NCI-H510A treated with DMSO at 0.1 percent for 48 hours (cell line): ENCODE measurements at places on chromosomes 2 and 18.

DNA sequence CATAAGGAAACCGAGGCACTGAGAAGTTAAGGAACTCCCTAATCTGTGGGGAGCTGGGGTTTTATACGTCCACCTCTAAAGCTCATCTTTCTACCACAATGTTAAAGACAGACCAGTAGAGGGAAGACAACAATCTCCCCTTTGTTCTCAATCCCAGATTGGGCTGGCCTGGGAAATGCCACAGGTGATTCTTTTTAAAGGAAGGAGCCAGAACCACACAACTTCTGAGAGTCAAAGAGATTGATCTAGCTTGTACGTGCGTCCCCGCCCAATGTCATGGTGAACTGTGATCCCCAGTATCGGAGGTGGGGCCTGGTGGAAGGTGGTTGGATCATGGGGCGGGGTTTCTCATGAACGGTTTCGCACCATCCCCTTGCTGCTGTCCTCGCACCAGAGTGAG, 81.8 kb upstream of the LCLAT1 start:
- no peak for DNase-seq

GRCh38 chr18:74994502-74995418, 214.2 kb downstream of the PTGR3 start:
- DNase-seq: no peak

GRCh38 chr18:8424481-8424880, 184.8 kb upstream of the RAB12 start:
- DNase-seq: no peak

DNA sequence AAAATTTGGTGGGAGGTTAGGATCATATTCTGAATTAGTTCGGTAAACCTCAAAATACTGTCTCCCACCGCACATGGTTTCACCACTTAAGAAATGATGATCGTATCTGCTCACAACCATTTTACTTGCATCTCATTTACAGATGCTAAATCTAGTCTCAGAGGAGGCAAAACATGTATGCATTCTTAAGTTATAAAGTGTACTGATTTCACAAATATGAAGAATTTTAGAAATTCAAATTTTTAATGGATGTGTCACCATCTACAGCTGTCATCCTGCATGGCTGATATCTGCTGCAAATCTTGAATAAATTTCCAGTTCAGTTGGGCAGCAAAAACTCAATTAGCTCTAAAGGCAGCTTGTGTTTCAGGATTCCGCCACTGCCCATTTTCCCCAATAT, 243.3 kb upstream of the KCNJ3 start:
- DNase-seq: no peak

DNA sequence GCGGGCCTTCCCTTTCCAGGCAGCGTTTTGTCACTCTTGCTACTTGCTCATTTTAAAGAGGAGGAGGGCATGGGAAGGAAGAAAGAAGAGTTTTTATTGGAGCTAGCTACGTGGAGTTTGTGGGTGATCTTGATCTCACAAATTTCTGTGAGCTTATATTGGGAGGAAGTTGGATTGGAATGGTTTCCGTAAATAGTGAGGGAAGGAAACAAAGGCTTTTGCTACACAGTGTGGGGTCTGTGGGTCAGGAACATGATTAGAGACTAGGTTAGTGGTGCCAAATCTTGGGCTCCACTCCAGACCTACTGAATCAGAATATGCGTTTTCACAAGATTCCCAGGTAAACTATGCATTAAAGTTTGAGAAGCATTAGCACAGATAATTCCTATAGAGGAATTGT, 8.1 kb downstream of the RALB start:
- no peak for DNase-seq

GRCh38 chr18:11176481-11176881, 27.1 kb upstream of the PIEZO2 start:
- DNase-seq: no peak

DNA sequence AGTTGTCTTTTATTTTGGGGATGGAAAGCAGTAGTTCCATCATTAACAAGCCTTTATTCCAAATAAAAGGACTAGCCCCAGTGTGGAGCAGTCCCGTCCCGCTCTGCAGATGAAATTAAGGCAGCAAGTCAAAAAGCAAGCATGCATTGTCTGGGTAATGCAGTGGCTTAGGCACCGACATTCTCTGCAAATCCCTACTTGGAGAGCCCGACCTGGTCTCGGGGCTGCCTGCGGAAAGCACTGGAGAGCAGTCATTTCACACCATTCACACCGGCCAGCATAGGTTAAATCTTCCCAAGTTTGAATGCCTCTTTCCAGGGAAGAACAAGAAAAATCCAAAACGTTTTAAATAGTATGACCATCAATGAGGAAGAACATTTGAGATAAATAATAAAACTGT, 24.4 kb upstream of the RAB12 start:
- no peak for DNase-seq

GRCh38 chr18:47724186-47724975, 206.1 kb downstream of the SMAD2 start:
- DNase-seq: no peak
